ENCODE measurements at places on chromosomes 11 and 22. TPM values are rescaled to one million over a fixed set of nuclear protein-coding genes. Genes with fewer than 3 reads are reported as not detected.

DNA sequence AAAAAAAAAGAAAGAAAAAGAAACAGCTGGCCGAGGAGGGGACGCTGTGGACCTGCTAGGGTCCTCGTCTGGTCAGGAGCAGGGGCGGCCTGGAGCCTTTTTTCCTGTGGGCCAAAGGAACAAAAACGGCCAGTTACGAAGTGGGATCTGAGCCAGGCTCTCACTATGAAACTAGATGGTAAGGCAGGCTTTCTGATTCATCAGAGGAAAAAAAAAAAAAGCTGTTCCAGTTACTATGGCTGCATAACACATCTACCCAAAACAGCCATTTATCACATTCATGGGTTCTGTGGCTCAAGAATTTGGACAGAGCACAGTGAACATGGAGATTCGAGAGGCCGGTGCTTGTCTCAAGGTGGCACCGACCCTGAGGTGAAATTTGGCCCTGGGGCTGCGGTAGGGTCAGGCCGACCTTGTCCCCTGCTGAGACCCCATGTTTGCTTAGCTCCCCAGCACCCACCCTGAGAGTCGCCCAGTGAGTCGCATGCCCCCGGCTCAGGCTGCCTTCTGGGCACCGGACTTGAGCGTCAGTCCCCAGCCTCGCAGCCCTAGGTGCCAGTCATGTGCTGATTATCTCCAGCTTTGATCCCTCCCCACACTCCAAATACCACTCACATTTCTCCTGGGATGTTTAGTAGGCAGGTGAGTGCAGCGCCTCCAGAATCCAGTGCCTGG, 34.2 kb downstream of the MRGPRD start:
- no peak for DNase-seq

GRCh38 chr11:62245271-62245753, 3.3 kb downstream of the SCGB1D2 start:
- DNase-seq: no peak

GRCh38 chr11:58493676-58494075, 14.2 kb downstream of the OR5B21 start:
- DNase-seq: no peak

- DNase-seq: no peak
These were observed 94.9 kb upstream of the SEPTIN5 start for GRCh38 chr22:19619144-19620009.

- no peak for DNase-seq
These were observed 4.8 kb downstream of the RTL6 start for GRCh38 chr22:44493206-44493605.

GRCh38 chr11:118537409-118537980, 6.5 kb downstream of the TMEM25 start:
- no peak for DNase-seq

HOATZ gene
- not detected for total RNA-seq

CCDC116 gene
- total RNA-seq: 0.42 TPM

FGF4 gene
- total RNA-seq: 17.3 TPM

DRD2 gene
- 4.5 TPM for total RNA-seq

Data from tibial nerve (tissue), 4 donors.